Fibroblast of gingiva (primary cell): ENCODE measurements at places on chromosomes 4 and X.

DNA sequence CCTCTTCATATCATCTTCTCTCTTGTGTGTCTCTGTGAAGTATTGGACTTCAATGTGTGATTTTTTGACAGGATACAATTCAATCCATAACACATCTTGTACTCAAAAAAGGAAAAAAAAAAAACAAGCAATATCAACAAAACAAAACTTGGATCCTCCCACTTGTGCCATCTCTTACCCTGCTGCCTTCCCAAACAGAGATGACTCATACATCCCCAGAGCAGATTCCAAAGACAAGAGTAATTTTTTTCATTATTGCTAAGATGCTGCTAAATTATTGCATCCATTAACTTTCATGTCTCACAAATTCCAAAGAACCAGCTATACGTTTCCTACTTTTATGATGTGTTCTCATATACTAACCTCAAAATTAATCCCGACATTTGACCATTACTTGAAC, 479.2 kb downstream of the GBA3 start:
- no peak for DNase-seq

DNA sequence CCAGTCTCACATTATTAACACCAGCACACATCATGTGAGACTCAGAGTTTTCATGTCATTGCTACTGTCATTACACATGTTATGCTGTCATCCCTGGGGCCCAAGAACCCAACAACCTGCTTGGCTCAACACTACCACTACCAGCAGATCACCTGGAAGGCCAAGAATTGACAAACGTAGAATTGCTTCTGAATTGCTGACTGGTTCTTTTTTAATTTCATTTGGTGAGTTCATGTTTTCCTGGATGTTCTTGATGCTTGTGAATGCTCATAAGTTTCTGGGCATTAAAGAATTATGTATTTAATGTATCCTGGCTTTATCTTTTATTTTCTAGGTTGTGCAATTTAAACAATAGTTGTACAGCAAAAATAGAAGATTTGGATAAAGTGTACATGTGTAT, 40.2 kb downstream of the ACTRT1 start:
- no peak for DNase-seq

GRCh38 chrX:123590842-123591486, 141.9 kb downstream of the THOC2 start:
- DNase-seq, result peak; percentile 2

DNA sequence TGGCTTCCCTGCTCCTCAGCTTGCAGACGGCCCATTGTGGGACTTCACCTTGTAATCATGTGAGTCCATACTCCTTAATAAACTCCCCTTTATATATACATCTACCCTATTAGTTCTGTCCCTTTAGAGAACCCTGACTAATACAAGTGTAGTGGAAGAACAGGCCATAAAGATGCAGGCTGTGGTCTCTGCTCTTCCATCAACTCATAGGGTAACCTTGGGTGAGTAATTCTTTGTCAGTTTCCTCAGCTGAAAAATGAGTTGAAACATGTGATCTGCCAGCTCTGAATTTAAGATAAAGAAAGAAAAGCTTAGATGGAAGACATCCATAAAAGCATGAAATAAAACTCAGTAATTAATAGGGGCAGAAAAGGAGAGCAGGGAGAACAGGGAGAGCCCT, 103.6 kb downstream of the ENOX2 start:
- DNase-seq, result no peak

DNA sequence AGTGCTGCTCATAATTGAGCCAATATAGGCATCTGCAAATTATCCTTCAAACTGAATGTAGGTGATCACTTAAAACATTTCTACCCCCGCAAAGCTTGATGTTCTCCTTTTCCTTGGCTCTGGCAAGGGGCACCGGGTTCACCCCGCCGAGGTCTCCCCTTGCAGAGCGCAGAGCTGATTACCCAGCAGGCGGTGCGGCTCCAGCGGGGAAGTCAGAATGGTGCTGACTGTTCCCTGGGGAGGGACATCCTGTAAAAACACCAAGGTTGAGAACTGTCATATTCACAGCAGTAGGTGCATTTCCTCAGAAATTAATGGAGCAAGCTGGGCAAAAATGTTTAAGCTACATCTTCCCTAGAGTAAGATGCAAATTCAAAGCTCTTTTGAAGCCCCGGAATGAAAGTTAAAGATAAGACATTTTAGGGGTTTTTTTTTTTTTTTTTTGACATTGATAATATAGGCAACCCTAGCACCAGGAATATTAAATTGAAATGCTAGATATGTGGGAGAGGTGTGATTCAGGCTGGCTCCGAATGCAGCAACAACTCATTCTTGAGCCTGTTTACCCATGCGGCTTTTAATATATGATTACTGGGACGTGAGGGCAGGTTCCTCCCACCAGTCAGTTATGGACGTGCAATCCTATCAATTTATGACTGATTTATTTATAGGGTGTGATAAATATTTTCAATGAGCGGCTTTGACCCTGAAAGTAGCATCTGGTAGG, 767.3 kb upstream of the TENM3 start:
- no peak for DNase-seq

DNA sequence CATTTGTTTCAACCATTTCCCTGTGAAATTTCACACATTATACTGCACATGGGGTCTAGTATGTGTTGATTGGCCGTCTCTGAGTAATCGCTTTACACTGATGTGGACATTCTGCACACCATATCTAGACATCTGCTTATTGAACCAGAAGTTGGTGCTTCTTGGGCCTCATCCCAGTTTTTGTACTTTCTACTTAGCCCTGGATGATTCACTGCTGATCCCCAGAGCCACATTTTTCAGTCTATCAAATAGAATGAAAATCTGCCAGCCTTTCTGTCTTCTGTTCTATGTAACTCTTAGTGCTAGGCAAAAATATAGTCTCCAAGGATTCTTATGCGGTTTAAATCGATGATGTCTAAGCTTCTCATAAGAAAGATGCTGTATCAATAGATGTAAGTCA, 40.5 kb upstream of the RELL1 start:
- DNase-seq, result peak; percentile 60

- DNase-seq, result no peak
Measured at GRCh38 chr4:144179152-144179739, 38.7 kb upstream of the GYPA start.

DNA sequence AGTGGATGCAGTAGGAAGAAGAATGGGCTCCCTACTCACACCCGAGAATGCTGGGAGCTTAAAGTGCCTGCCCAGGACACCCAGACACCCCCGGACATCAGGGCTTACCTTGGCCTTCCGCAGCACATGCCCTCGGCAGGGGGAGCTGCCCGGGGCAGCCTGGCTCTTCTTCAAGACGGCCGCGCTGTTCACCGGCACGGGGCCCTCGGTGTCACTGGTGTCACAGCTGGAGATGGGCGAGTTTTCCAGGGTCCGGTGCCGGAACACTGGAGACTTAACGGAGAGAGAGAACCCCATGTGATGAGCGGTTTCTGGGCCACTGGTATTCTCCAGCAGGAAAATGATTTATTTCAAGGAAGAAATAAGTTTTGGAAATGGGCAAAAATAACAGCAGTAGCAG, 170.9 kb downstream of the AFAP1 start:
- DNase-seq, result no peak

GRCh38 chr4:40990899-40991265, 223.5 kb downstream of the APBB2 start:
- peak; percentile 70 for DNase-seq

- no peak for DNase-seq
Measured at GRCh38 chrX:41733939-41734338, 10.0 kb downstream of the GPR82 start.

- peak; percentile 12 for DNase-seq
Measured at GRCh38 chr4:119135721-119136121, at the start of gene MYOZ2. Gene MYOZ2, plus strand, starts transcription at chr4:119135832. Its CDS starts 694 bp downstream, at chr4:119136526.

DNA sequence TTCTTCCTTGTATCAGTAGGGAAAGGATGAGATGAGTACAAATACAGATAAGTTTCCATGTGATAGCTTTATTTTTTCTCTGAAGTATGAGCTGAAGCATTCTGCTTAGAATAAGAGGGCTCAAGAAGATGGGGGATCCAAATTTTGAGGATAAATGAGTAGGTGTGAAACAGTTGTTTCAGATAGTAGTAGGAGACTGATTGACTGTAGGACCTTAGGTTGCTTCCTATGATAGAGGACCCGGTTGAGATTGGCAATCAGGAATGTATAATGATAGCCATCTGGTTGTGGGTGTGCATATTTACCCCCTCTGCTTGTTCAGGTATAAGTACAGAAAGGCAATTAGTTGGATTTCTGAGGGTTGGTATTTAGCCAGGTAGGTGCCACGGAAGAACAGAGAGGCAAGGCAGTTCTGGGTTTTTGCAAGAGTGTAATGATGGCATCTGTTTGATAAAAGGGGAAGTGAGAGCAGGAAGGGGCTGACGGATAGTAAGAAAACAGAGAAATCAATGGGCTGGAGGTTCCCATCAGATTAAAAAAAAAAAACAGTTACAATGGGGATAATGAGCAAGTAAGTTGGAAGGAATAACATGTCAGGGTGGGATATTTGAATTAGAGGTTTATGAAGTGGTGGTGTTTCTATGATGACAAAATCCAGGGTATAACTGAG, 13.7 kb downstream of the OCRL start:
- no peak for DNase-seq

DNA sequence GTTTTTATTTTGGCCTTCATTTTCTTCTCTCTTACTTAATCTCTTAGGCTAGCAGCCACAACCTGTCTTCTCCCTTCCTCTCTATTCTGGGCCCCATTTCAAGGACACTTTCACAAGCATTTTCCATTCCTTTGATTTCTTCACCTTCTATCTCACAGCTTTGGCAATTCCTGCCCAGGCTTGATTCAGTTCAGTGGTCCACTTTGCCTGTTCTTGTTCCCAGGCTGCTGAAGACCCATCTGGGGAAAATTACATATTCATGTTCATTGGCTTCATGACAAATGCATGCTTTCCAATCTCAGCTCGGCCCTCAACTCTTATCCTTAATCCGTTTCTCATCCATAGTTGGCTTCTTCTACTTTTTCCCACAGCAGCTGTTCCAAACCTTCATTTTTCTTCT, 38.7 kb upstream of the LPAR4 start:
- peak; percentile 79 for DNase-seq

GRCh38 chr4:56646341-56646740, 34.8 kb downstream of the HOPX start:
- DNase-seq, result no peak

- DNase-seq, result peak; percentile 97
Measured at GRCh38 chrX:136168929-136169735, 21.8 kb downstream of the FHL1 start.

DNA sequence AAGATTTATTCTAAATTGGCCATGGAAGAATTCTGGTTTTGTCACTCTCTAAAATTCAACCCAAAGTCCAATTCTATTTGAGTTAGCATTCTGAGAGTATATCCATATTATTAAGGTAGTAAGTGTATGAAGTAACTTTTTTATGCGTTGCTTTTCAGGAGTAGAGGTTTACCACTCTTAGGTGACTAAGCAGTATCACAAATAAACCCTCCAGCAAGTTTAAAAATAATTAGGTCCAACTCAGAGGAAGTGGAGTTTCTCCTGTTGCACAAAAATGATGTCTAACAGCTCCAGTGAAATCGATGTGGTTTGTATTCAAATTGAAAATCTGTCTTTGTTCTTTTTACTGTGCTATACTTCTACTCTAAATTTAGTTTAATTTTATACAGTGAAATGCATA, 6.6 kb downstream of the SCML1 start:
- DNase-seq, result no peak
